CD4-positive, alpha-beta T cell treated with Interleukin-10 for 1 hour (primary cell): ENCODE measurements at places on chromosomes 3 and 15.

GRCh38 chr3:191239407-191240031 lies 40.5 kb downstream of the OSTN start:
- no peak for DNase-seq

- no peak for DNase-seq
These were observed 19.3 kb downstream of the PRR23E start for GRCh38 chr3:127212231-127212630.

- DNase-seq: peak; percentile 66
These were observed 141.4 kb downstream of the RBPMS2 start for GRCh38 chr15:64634027-64634426.

DNA sequence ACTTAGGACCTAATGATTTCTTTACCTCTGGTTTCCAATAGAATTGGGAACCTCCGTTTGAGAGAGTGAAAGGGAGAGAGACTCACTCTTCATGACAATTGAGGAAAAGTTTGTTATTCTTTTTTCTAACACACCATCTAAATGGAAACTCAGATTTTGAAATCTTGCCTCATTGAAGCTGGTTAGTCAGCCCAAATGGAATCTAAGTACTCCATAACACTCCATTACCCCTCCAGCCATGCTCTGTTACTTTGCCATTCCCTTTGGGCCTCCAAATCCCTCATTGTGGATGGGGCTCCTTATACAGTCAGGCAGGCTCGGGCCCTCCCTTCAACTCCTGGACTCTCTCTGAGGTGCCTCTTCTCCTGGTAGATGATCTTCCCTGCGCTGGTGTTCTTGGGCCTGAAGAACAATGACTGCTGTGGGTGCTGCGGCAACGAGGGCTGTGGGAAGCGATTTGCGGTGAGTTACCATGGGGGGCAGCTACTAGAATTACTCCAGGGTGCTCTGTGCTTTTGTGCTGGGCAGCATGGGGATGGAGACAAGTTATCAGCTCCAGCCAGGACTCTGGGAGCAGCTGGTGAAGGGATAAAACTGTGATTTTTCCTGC lies 1.1 kb downstream of the TM4SF4 start:
- no peak for DNase-seq

- DNase-seq: no peak
These were observed 10.5 kb downstream of the DPH6 start for GRCh38 chr15:35535365-35535916.

DNA sequence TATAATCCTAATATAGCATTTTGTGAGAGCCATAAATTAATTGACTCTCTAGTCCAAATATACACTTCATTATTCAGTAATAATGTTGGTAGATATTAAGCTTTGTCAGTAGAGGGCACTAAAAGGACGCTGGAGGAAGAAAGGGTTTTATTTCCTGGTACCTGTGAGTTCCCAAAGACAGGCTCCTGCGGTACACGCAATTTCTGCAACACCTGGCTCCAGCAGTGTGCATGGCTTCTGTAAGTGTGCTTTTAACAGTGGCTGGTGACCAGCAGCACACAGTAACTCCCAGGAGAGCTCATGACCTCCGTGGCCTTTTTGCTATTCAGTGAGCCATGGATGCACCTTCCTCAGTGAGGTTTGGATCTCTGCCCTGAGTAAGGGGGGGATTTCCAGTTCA lies 338.3 kb upstream of the ZNF385D start:
- no peak for DNase-seq

GRCh38 chr3:97979610-97980009 lies 7.4 kb upstream of the RIOX2 start:
- no peak for DNase-seq

DNA sequence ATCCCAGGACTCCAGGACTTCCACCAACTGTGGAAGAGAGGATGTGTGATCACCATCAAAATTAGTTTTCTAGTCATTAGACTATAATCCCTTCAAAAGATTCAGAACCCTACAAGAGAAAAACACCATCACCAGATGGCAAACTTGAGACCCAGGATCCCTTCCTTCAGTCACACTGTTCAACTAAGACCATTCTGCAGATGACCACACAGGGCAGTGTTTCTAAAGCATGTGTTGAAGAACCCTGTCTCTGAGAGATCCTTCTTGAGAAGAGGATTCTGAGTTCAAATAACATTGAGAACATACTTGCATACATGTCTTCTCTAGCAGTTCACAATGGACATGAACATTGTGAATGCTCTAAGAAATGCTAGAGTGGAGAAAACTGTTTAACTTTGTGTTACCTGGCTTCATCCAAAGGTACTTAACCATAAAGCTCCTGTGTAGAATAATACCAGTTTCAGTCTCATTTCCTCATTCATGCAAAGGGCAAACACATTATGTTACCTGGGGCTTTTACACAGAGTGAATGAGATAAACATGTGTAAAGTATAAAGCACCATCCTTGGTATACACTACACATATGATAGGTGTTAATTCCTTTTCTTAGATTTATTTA lies 2.4 kb upstream of the ADGRG7 start:
- no peak for DNase-seq

- DNase-seq: no peak
These were observed 14.8 kb downstream of the P3H2 start for GRCh38 chr3:190105876-190106275.

DNA sequence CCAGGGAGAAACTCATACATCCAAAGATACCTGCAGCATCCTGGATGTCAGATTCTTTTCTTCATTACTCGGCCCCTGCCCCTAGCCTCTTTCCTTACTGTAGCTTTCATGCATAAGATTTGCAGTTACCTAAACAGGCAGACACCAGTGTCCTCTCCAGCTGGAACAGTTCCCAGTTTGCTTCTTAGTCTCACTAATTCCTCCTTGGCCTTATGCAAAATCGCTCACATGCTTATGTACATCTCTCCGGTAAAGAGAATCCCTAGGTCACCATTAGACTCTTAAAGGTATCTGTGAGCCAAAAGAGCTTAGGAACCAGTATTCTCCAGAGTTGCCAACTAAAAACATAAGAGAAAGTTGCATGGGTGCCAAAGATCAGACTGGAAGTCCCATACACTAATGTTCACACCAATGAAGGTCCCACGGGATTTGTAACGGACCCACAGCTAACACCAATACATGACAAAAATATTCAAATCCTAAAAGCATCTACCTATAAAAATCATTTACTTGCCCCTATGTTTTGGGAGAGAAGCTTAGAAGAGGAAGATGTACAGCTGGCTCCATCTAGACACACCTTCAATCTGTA lies 66.6 kb downstream of the CBLB start:
- no peak for DNase-seq

DNA sequence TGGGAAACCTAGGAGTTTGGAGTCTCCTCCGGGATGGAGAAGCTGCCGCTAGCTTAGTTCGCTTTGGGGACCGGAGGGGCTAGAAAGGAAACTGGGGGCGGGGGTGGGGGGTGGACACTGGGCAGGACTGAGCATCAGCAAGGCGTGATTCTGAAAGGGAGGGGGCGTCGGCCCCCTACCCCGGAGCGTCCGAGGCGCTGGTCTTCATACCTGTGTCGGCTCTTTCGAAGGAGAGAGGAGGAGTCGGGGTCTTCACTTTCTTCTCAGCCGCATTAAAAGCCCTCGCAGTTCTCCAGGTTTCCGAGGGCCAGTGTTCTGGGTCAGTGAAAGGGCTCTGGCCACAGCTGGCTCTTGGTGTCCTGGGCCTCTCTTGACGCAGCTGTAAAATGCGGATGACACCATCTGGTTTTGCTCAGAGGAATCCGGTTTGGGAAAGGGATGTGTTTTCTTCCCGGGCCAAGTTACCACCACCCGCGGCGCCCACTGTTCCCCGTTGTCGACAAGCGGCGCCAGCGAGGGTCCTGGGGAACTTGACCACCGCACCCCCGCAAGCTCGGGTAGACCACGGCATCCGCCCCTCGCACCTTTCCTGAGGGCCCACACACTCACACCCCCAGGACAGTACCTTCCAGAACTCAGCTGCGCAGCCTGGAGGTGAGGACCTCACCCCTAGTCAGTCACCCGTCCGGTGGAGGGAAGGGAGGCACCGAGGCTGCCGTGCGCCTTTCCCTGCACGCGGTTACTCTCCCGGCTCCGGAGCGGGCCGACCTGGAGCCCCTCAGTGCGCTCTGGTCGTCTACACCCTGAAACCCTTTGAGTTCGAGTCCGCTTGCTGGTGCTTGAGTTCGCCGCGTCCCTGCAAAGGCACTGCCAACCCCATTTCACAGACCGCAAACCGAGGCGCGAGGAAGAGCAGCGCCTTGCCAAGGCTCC lies 660 bp downstream of the CCK start:
- no peak for DNase-seq

DNA sequence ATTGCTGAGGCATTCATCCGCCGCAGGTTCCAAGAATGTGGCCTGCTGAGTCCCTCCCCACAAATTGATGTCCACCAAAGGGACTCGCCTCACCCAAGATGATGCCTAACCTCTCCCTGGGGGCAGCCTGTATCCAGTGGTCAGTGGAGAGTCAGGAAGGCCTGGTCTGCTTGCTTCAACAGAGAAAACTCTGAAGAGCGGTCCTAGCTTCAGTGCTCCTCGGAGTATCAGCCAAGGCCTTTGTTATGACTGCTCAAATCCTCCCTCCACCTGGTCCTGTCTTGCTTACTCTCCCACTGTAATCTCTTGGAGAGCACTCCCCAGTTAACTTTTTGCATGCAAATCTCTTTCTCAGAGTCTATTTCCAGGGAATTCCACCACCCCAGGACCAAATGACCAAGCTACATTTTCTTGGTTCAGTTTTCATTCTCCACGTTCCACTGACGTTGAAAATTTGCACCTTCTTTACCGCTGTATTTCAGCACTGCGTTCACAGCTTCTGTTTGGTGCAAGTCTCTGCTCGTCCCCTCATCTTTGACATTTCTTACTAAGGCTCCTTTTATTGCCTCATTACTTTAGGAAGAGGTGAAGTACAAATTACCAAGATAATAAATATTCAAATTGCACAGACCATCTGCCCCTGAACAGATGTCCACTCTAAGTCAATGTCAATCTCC lies 22.3 kb downstream of the CMTM7 start:
- DNase-seq: no peak

DNA sequence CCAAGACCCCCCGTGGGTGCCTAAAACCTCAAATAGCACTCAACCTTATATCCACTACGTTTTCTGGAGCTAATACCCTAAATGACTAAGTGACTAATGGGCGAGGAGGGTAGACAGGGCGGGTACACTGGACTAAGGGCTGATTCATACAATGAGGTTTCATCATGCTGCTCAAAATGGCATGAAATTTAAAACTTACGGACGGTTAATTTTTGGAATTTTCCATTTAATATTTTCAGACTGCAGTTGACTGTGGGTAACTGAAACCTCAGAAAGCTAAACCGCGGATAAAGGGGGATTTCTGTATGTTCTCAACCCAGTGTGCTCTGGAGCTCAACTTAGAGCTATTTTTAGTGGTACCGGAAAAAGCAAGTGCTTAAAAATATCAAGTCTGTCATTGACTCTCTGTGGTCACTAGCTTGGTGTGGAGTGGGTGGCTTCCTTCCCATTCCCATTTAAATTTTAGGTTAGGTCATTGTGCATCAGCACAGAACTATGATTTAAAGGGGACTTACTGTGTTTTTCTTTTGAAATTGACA lies 72.9 kb downstream of the LRRC28 start:
- DNase-seq: no peak

DNA sequence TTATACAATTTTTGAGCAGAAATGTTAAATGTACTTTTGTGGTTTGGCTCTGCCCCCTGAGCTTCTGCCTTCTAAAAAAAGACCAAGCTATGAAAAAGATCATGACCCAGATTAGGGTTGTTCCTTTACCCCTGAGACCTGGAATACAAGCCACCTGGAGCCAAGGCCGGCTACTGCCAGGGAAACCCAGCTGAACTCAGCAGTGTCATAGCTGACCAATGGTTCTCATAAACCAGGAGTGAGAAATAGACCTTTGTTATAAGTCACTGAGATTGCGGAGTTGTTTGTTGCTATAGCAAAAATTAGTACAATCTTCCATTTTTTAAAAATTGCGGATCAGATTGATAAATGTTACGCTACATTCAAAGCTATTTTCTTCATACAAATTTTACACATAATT lies 1261.7 kb downstream of the ROBO1 start:
- no peak for DNase-seq

- no peak for DNase-seq
These were observed 21.9 kb downstream of the CACNA1D start for GRCh38 chr3:53516339-53516738.

DNA sequence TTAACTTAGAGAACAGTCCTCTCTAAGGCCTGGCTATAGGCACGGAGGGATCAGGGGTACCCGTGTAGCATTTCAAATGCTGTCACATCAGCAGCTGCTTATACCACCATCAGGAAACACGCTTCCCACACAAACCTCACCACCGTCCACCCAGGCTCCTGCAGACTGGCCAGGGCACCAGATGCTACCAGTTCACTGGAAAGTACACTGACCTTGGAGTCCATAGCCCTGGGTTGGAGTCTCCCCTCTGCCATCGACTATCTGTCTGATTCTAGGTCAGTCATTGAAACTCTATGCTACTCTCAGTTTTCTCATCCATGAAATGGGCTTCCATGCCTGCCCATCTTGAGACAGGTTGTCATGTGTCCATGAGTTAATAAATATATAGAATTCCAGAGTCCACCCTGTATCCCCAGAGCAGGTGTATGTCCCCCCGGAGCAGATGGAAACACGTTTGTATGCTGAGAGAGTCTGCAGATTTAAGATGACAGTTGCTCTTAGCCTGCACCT lies 156.0 kb upstream of the SMAD3 start:
- DNase-seq: no peak

DNA sequence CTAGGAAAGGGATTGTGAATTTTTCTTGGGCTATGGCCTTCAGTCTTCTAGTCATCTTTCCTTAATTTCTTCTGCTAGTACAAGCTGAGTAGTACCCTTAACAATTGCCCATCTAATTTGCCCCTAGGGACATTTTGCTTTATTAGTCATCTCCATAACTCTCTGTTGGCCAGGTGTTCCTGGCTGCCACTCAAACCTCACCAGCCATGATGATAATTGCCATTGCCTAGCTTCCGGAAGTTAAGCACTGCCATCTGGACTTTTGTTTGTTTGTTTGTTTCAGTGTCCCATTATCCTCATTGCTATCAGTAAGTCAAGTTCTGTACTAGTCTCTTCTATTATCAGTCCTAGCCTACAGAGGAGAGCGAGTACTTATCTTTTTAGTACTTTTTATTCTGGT lies 36.6 kb upstream of the UBL7 start:
- no peak for DNase-seq
